Stimulated activated CD8-positive, alpha-beta memory T cell treated with anti-CD3 and anti-CD28 coated beads, Interleukin-4, amount 100 ng/mL, for 4 hours (primary cell): ENCODE measurements at places on chromosomes 2 and 18.

DNA sequence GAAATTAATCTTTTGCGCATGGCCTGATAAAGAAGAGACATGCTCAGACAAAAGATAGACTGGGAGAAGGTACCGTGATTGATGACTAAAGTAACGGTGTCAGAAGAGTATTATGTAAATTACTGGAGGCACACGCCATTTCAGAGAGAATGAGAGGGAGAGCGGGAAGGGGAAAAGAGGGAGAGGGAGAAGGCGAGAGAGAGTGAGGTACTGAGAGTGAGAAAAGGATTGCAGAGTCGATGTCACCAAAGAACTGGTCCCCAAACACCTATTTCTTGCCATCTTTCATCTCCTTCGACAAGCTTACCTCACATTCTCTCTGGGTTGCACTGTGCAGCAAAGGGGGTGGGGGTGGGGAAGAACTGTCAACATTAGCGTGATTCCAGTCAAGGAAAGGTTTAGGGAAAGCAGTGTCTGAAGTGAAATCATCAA, 673.7 kb downstream of the BCL11A start:
- DNase-seq = no peak

- no peak for DNase-seq
Observed at GRCh38 chr18:45837283-45838070, 12.0 kb downstream of the SIGLEC15 start.

- DNase-seq = no peak
Observed at GRCh38 chr2:157459486-157459885, 15.6 kb upstream of the CYTIP start.

GRCh38 chr2:95038635-95039298, 13.3 kb downstream of the MAL start:
- DNase-seq = no peak

DNA sequence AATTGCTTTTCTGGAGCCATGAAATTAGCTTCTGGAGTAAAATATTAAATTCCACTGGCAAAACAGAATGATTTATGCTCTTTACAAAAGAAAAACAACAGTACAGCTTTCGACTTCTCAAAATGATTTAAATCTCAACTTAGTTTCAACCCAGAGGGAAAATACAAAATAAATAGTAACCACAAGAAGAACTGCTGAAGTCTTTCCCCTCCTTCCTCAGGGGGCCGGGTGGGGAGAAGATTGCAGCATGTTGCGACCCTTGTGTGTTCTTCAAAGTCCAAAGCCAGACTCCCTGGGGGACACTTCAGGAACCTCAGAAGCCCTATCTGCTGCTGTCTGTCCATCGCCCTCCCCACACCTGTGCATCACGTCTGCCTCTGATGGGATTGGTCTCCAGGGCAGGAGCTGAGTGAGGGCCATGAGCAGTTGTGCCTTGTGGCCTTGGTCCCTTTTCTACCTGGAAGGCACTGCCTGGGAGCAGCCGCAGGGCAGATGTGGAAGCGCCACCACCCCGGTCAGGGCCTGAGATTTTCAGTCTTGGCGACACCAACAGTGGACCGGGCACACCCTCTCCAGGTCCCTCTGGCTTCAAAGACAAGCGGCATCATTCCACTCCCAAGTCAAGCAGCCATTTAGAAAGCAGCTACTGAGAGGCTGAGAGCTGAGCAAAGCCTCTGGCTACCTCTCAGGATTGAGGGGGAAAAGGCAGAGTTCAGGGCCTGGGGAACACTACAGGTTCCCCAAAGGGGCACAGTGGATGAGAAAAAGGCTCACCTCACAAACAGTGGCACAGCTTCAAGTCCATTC, 210.1 kb upstream of the RAB6C start:
- no peak for DNase-seq

GRCh38 chr18:51569153-51569552, 371.7 kb upstream of the MEX3C start:
- no peak for DNase-seq

GRCh38 chr18:24799176-24799575, 338.7 kb downstream of the HRH4 start:
- DNase-seq = no peak

DNA sequence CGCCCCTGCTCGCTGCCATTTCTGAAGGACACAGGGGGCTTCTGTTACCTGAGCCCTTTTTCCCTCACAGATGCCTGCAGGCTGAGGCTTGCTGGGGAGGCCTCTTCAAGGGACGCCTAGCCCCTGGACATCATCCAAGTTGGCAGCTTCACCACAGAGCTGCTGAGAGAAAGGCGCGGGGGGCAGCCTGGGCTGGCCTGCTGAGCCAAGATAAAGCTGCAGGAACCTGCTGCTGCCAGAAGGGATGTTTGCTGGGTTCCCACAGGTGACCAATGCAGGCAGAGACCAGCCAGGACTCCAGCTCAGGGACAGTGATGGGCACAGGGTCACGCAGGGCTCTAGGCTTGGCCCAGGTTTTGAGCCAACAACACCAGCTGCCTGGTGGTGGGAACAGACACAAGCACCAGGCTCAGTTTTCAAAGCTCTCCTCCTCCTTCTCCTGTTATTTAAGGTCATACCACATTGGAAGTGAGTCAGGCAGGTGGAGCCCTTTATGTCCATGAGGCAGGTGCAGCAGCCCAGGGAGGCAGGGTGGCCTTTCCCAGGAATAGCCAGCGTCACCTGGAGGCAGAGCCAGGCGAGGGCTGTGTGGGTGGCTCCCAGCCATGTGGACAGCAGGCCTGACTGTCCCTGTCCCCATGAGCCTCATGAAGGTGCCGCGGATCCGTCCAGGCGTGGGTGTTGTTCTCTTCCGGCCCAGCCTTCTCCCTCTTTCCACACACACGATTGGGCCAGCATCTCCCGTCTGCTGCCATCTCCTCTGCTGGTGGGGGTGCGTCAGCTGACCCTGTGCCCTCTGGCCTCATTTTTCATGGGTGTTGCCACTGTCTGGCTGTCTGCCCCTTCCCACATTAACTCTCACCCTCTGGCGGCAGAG, 515.5 kb upstream of the MYT1L start:
- no peak for DNase-seq

DNA sequence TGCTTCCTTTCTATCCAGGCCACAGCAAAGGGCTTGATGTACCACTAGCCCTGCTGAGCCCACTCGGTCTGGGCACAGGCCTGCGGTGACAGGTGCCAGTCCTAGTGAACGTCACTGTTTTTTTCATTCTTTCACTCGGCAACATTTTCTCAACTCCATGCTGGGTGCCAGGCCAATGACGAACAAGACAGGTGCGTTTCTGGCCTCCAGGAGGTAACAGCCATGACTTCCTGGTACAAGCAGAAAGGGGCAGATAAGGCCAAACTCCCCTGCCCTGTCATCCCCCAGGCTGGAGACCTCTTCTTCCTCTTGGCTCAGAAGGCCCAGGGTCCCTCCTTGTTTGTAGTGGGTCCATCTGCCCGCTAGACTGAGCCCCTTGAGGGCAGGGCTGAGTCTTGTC, 55.7 kb upstream of the OTOF start:
- no peak for DNase-seq

GRCh38 chr2:40037303-40037702, 258.2 kb upstream of the THUMPD2 start:
- DNase-seq = no peak

DNA sequence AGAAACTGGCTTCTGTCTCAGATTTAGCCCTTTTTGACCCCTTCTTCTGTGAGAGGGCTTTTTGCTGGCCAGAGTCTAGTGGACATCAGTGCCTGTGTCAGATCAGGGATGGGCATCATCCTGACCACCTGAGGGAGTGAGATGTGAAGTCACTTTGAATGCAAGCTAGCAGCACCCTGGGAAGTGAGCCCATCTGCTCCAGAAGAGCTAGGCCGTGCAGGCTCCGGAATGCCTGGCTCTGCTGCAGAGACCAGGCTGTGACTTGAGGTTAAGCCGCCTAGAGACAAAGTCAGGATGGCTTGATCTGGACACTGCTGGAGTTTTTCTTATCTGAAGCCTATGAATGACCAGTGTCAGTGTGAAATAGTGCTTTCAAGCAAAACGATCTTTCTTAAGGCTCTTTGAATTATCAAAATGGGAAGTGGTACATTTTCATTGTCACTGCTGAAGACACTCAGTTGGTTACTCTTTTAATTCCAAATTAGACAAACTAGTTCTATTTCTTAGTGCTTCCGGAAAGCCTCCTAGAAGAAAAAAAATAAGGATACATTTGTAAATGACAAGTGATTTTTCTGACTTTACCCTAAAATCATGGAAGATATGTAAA, 20.8 kb downstream of the DGUOK start:
- DNase-seq = no peak

DNA sequence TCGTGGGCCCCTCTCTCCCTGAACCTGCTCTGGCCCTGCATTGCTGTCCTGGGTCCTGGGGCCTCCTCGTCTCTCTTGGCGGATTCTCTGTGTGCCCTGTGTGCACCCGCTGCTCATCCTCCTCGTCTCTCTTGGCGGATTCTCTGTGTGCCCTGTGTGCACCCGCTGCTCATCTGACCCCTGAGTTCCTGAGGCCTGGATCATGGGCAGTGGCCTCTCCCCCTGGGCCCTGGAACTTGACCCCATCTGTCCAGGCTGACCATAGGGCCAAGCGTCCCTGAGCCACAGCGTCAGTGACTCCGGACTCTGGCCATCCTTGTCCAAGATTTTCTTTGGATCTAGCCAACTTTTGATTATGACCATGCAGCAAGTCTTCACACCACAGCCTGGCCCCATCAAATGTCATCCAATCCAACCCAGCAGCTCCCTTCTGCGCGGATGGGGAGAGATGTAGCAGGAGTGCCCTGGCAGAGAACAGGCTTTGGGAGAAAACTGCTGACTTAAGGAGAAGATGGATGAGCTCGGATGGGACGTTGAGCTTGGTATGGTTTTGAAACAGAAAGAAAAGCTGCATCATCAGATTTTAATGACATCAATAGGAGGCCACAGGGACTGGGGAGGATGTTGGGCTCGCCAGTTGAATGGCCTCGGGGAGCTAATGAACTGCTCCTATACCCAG, 455.1 kb upstream of the HS6ST1 start:
- DNase-seq = no peak

- DNase-seq = no peak
Observed at GRCh38 chr2:2843969-2844548, 513.0 kb upstream of the MYT1L start.

- DNase-seq = no peak
Observed at GRCh38 chr2:117436697-117437096, 377.8 kb upstream of the DDX18 start.

- DNase-seq = no peak
Observed at GRCh38 chr2:26726228-26726627, 33.7 kb downstream of the KCNK3 start.

DNA sequence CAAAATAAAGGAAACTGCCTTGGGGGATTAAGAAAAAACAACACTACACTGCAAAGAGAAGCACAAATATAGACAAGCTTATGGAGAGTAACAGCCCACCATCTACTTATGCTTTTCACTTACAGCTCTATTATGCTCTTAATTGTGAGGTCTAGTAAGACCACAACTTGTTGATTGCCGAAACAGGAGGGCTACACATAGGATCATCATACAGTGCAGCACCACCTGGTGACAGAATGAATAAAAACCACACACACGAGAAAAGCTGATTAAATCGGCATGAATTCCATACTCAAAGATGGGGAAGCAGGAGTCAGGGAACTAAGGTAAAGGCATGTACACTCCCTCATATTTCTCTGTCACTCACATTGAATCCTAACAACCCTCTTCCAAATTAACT, 259.2 kb downstream of the IKZF2 start:
- DNase-seq = no peak

- no peak for DNase-seq
Observed at GRCh38 chr2:72204786-72205503, 57.3 kb upstream of the CYP26B1 start.

DNA sequence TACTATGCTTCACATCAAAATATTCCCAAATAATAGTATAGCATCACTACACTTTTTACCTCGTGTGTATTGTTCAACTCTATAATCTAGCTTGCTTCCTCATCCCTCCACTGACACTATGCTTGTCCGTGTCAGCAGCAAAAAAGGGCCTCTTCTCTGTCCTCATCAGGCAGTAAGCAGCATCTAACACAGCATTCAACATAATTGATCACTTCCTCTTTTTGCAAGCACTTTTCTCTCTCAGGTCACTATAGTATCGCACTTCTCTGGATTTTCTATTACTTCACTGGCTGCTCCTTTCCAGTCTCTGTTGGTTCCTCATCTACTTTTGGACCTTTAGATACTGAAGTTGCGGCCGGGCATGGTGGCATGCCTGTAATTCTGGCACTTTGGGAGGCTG, 64.9 kb upstream of the ZSWIM2 start:
- DNase-seq = no peak

- DNase-seq = no peak
Observed at GRCh38 chr2:95041060-95041823, 15.7 kb downstream of the MAL start.

DNA sequence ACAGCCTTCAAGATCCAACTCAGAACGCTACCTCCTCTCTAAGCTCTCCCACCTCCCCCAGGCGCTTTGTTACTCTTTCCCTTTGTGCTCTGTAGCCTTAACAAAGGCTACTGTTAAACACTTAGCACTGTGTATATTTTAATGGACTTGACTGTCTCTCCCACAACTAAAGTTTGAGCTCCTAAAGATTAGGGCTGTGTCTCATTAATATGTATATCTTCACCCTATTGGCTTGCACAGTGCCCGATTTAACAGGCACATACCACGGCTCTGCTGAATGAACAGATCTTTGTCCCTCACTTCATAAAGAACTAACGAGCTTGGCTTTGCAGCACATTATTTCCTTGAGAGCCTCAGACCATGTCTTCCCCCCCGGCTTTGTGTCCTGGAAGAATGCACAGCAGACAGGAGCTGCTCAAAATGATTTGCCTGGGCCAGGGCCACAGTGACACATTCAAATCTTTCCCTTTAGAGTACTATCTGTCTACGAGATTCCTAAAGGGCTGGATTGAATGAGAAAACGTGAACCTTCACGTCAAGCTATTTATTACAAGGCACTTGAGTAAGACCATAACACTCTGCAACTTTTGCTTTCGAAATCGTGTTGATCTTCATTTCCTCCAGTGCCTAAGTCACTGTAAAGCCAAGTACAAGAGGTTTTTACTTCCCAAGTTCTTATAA, 22.1 kb downstream of the ABHD3 start:
- DNase-seq = no peak

GRCh38 chr18:68186039-68186438, 528.9 kb downstream of the TMX3 start:
- no peak for DNase-seq
